NCI-H187 (cell line): ENCODE measurements at places on chromosomes 13 and 19.

DNA sequence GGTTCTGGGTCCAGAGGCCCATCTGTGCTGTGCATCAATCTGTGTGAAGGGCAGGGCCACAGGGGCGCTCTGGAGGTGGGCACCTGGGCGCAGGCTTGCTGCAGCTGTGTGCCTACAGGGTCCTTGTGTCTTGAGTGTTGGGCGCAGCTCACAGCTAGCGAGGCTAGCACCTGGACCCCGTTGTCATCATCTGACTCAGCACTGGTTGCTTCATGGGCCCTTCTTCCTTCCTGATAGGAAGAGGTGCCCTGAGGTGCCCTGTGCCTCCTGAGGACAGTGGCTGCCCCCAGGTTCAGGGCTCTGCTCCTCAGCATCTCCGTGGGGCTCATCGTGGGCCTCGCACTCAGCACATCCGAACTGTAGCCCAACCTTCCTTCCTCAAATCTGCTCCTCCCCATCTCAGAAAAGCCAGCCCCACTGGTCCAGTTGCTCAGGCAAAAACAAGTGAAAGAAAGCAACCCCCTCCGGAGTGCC lies 54.8 kb downstream of the GATAD2A start:
- DNase-seq: no peak

DNA sequence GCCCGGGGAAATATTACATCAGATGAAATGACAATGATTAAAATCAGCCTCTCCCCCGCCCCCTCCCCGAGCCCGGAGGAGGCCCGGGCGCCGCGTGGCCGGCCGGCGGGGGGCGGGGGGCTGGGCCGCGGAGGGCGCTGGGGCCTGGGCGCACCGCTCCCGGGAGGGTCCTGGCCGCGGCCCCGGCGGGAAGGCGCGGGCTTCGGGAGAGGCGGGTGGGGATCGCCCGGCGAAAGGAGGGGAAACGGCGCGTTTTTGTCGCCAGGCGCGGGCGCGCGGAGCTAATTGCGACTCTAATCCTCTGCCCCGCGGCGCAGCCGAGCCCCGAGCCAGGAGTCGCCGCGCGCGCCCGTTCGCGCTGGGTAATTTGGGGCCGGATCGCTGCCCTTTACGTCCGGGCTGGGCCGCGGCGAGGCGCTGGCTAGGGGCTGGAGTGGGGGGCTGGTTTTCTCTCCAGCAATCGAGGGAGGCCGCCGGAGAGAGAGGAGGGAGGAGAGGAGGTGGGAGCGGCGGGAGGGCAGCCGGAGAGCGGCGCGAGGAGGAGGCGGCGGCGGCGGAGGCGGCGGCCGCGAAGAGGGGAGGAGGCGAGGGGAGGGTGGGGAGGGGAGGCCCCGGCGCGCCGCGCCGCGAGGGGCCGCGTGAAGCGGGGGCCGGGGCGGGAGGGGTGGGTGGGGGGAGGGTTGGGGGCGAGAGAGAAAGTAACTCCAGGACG lies at the start of gene KCTD15:
Gene KCTD15, plus strand, starts transcription at position 707 of the 712 bp plus-strand sequence. CDS start 3,585 bp downstream, outside the sequence.
- no peak for DNase-seq

- no peak for DNase-seq
Observed at GRCh38 chr13:46377554-46377953, 9.5 kb downstream of the RUBCNL start.

- DNase-seq: no peak
Observed at GRCh38 chr19:3766520-3766919, 4.0 kb downstream of the MRPL54 start.

GRCh38 chr13:99859178-99860177 lies 112.1 kb downstream of the ZIC5 start:
- no peak for DNase-seq

DNA sequence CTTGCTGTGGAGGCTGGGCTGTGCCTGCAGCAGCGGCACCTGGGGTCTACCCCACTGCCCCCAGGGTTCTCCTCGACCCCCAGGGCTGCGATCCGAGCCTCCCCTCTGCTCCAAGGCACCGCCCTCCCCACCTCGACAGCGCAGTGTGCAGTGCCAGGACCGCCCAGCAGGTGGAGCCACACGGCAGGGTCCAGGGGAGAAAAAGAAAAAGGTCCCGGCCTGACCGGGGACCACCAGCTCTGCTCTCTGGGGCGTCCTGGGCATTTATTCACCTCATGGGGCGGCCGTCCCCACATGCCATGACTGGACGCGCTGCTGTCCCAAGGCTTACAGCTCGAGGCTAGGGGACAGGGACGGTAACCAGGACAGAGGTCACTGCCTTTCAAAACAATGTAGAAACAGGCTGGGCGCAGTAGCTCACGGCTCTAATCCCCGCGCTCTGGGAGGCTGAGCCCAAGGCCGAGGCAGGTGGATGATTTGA lies 10.6 kb downstream of the REXO1 start:
- no peak for DNase-seq

DNA sequence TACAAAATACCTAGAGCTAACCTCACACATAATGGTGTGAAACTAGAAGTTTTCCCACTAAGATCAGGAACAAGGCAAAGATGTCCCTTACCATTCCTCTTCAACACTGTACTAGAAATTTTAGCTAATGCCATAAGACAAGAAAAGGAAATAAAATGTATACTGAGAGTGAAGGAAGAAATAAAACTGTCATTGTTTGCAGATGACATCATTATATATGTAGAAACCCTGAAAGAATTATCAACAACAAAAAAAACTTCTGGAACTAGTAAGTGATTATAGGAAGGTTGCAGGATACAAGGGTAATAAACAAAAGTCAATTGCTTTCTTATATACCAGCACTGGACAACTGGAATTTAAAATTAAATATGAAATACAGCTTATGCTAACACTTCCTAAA lies 93.7 kb downstream of the TNFSF11 start:
- no peak for DNase-seq

DNA sequence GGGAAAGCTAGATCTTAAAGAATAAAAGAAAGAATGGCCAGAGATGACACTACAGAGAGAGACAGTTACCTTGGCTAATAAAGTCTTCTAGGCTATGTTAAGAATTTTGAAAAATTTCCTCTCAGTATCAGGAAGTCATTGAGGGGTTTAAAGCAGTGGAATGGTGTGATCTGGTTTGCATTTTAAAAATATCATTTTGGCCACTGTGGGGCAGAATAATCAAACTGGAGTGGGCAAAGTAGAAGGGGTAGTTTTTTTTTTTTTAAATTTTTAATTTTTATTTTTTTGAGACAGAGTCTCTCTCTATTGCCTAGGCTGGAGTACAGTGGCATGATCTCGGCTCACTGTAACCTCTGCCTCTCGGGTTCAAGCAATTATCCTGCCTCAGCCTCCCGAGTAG lies 4.4 kb upstream of the CNMD start:
- DNase-seq: no peak

DNA sequence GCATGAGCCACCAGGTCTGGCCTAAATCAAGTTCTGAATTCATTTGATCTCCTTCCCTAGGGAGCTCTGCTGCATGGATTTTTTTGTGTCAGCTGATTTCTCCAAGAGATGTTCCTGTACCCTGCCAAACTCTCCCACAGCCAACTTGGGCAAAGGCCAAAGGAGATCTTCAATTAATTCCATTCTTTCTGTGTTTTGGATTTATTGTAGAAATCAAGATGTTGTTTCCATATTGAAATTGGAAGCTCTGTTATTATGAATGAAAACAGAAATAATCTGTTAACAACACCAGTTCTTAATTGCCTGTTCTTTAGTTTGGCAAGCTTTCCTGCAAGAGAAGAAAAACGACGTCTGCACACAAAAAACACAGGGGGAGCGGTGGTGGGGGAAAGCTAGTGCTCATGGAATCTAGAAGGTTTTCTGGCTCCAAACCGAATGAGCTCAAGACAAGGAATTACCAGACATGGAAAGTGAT lies 86.5 kb upstream of the ABCC4 start:
- no peak for DNase-seq

- no peak for DNase-seq
Observed at GRCh38 chr13:58080806-58081205, 449.3 kb downstream of the PCDH17 start.

- DNase-seq: no peak
Observed at GRCh38 chr19:29497686-29498436, 27.9 kb upstream of the VSTM2B start.

DNA sequence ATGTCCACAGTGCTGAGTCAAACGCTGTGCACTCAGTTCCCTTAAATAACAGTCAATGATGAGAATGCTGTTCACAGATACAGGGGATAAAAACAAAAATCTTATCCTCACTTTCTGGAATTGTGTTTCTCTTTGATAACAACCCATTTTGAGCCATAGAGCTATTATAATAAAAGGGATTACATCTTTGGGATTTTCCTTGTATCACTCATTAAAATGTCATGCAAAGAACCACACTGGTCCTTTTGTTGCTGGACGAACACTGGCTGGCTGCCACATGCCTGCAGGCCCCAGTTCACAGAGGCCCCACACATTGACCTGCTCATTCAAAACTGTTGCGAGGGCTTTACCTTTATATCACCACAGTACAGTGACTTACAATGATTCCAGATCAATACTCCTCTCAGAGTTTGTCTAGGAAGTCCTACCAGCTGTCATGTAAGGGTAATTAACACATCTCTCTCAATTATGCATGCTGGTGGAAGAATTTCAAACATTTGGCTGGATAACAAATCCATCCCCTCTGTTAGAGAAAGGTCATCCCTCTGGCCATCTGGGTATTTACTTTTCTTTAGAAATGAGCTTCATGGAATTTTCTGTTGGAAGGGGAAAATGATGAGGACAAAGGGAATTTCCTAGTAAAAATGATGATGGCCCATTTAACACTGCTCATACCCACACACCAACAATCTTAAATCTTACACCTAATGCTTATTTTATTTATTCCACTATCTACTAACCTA lies 85.9 kb downstream of the MBNL2 start:
- DNase-seq: no peak

GRCh38 chr13:33119856-33120543 lies 103.8 kb downstream of the KL start:
- no peak for DNase-seq

DNA sequence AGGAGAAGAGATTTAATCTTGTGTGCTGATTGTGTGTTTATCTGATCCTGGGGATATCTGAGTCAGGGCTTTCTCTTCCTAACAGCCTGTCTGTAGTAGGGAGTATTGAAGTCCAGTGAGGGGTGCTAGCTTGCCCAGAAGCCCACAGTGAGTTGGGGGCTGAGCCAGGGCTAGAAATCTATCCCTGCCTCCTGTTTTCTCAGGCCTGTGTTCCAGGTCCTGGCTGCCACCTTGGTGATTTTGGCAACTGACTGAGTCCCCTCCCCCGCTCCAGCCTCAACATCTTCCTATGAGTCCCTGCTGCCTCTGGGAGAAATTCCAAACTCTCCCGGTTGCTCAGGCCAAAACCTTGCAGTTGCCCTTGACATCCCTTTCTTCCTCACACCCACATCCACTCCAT lies 7.7 kb upstream of the NOVA2 start:
- no peak for DNase-seq

DNA sequence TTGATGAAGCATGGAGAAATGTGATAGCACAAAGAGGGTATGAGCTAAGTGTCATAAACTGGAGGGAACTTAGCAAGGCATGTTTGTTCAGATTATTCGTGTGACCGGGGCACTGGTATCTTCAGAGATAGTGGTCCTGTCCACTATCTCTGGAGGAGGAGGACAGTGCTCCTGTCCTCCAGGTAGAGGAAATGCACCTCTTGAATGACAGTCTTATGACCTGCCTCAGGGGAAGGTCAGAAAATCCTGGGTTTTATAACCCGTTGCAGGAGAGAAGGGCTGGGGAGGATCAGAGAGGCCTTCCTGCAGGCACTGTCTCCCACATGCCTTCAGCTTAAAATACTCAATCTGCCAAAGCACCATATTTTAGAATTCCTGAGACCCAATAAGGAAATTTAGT lies 213.5 kb upstream of the UBL3 start:
- no peak for DNase-seq

- no peak for DNase-seq
Observed at GRCh38 chr13:92260363-92260762, 861.9 kb downstream of the GPC5 start.

DNA sequence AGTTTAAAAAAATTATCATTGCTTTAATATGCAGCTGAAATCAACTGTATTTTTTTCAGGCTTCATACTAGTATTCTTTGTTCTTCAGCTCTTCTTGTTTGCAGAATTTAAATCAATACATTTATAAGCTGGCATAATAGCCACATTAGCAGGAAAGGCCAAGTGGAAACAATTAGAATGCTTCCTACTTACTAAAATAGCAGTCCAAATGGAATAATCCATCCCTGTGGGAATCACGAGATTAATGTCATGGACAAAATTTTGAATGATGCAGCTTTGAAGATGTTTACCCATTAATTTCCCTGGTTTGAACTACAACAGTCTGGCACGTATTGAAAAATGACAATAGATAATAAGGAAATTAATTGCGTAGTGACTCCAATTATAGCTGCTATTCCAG lies 2650.8 kb downstream of the PCDH9 start:
- no peak for DNase-seq

DNA sequence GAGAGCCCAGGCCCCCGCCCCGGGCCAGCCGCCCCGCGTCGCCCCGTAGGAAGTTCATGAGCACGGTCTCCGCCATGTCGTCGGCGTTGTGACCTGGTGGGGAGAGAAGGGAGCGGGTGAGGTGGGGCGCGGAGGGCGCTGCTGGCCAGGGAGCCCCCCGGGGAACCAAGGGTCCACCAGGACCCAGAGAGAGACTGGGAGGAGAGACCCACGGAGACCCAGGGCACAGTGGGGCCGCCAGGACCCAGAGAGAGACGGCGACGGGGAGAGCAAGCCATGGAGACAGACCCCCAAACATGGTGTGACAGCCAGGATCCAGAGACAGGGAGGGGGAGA lies 9.2 kb downstream of the CTU1 start:
- no peak for DNase-seq

DNA sequence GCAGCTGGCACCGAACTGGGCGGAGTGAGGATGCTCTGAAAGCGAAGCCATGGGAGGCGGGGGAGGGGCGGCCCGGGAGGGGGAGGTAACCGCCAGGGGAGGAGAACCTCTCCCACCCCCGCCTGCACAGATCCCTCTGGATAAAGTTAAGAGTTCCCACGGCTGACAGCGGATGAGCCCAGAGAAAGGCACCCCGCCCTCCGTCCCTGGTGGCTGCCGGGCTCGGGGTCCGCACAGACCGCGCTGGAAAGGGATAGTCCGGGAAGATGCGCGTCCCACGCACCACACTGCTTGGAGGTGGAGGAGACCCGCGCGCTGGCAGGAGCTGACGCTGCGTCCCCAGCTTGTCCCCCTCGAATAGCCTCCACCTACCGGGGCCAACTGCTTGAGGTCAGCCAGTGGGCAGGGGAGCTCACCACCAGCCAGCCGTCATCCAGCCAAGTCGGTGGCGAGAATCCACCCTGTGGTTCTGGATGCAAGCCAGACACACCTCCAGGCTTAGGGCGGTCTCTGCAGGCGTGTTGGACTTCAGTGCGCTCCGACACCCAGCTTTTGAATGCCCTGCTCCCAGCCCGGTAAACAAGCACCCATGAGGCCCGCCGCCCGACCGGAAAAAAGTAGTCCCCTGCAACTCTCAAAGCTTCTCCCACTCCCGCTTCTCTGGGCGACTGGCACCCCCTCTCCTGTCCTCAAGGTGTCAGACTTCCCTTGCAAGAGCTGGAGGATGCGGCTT lies at the start of gene TRPC4:
Gene TRPC4, minus strand, starts transcription at position 17 of the 733 bp plus-strand sequence. CDS start 86,439 bp downstream, outside the sequence.
- peak; percentile 4 for DNase-seq

GRCh38 chr19:38079926-38080380 lies 144.1 kb downstream of the DPF1 start:
- DNase-seq: no peak

- no peak for DNase-seq
Observed at GRCh38 chr13:79528356-79528755, 47.4 kb downstream of the NDFIP2 start.
